ENCODE measurements at places on chromosomes 2 and 18. TPM values are rescaled to one million over a fixed set of nuclear protein-coding genes. Genes with fewer than 3 reads are reported as not detected.

Gene CREG2
- not detected for total RNA-seq

Gene BCL11A
- total RNA-seq = not detected

- H3K4me1 ChIP-seq = peaks cover 25% of the 10 kb centered on the region
- no peak within 1 kb of the TSS for H3K27ac ChIP-seq
- no peaks in the 10 kb centered on the region for H3K36me3 ChIP-seq
- DNase-seq = no peak
- peak within 1 kb of the TSS; percentile 40 for H3K4me3 ChIP-seq
These were observed at the start of gene IGFBP5 for GRCh38 chr2:216695401-216695821. TSS of gene IGFBP5 (minus strand) at chr2:216695549. CDS start at chr2:216694775, 774 bp downstream.

DNA sequence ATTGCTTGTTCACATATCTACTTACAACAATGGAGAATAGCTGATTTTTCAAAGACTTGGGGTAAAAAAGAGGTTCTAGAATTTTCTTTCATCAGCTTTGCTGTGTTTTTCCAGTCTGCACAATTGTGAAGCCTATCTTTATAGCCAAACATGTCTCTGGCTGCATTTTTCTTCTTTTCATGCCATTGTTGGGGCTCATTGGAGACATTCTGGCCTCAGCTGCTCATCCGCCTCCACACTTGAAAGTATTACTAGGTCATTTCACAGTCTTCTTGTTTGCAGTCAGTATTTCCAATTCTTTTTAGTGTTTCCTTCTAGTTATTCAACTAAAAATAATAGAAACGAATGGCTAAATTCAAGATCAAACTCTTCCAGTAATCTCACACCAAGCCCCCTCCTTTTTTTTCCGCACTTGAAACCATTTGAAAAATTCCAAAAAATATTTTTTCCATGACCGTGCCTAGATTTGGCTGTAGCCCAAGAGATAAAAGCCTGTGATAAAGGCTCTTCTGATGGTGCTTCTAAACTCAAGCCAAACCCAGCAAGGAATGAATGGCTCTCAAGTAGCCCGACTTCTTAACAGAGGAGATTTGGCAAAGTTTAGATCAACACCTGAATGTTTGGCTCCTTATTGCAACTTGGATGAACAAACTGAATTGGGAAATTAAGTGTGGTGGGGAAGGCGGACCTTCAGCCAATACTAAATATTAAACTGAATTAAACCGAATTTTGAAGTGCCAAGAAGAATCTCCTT is 103.4 kb downstream of the NRP2 start:
- peaks cover 4% of the 10 kb centered on the region for H3K4me1 ChIP-seq
- H3K4me3 ChIP-seq = no peak overlapping the region
- no peak for DNase-seq
- H3K27ac ChIP-seq = no peak overlapping the region
- H3K27me3 ChIP-seq = peaks cover 12% of the 10 kb centered on the region
- H3K36me3 ChIP-seq = no peaks in the 10 kb centered on the region

Gene CFAP53
- total RNA-seq = 0.26 TPM

Gene POTEE
- total RNA-seq = 0.57 TPM

DNA sequence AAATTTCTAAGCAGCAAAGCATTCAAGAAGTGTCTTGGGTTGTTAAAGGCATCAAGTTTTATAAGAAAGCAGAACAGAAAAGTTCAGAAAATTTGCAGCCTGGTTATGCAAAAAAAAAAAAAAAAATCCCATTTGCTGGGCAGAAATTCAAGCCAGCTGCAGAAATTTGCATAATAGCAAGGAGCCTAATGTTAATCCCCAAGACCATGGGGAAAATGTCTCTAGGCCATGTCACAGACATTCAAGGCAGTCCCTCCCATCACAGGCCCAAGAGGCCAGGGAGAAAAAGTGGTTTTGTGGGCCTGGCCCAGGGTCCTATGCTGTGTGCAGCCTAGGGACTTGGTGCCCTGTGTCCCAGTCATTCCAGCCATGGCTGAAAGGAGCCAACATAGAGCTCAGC is 269.0 kb upstream of the SLC39A10 start:
- DNase-seq = no peak
- H3K4me1 ChIP-seq = no peaks in the 10 kb centered on the region
- H3K36me3 ChIP-seq = peaks cover 2% of the 10 kb centered on the region
- no peak overlapping the region for H3K27ac ChIP-seq

Gene ACTG2
- total RNA-seq = not detected

DNA sequence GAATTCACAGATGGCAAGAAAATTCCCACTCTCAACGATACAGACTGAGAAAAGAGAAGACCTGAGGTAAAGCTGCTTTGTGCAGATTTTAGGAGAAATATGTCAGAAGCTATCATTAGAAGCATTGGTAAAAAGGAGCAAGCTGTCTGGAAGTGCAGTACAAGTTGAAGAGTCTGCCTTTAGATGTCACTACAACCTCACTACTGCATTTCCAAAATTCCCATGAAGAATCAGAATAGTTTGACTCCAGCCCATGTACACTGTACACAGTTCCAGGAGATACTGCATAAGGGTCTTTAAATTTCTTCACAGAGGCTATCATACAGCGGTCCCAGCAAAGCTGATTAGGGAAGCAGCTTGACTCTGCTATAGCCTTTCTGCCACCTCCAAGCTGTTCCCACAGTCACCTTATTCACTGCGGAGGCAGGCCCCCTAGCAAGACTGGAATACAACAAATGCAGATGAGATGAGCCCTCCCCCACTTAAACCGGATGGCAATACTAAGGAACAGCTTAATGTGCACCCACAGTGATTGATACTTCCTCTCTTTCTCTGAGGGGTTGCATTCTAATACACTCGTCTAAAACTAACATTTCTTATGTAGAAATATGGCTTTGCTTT is 527.4 kb downstream of the TMEM182 start:
- no peak overlapping the region for H3K4me3 ChIP-seq
- H3K27ac ChIP-seq = no peak overlapping the region
- no peaks in the 10 kb centered on the region for H3K4me1 ChIP-seq
- DNase-seq = no peak

DNA sequence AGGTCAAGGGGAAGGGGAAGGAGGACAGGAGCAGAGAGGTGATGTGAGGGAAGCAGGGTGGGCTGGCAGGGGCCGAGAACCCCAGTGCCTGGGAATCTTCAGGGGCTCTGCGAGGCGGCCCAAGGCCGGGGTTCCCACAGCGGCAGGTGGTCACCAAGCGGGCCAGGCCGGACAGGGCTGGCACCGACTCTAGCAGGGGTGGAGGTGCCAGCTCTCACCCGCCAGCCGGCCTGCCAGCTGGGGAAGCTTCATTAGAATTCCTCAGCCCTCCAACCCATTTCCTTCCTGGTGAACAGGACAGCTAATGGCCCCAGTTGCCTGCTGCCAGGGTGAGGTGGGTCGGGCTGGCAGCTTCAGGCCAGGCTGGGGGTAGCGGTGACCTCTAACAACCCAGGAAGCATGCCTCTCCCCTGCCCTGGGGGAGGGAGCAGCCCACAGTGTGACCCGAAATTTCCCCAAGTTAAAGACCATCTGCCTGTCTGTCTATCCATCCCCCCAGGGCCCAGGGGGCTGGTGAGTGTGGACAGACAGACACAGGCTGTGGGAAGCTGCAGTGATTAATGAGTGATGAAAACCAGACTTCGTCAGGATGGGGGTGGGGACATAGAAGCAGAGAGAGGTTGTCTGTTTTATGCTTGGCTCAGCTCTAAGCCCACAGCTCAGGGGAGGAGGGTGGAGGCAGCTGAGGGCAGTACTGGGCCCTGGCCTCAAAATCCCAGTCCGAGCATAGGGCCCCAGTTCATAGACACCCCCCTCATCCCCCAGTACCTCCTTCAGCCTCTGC is 144.1 kb downstream of the ZFP36L2 start:
- peaks cover 3% of the 10 kb centered on the region for H3K4me1 ChIP-seq
- H3K27me3 ChIP-seq = no peaks in the 10 kb centered on the region
- no peaks in the 10 kb centered on the region for H3K36me3 ChIP-seq
- no peak overlapping the region for H3K27ac ChIP-seq

Gene C2orf78
- total RNA-seq = not detected

GRCh38 chr2:10588931-10589330 is 100.8 kb downstream of the NOL10 start:
- no peak overlapping the region for H3K4me3 ChIP-seq
- no peaks in the 10 kb centered on the region for H3K4me1 ChIP-seq
- no peaks in the 10 kb centered on the region for H3K27me3 ChIP-seq
- DNase-seq = no peak
- H3K36me3 ChIP-seq = peaks cover 44% of the 10 kb centered on the region

- H3K36me3 ChIP-seq = peaks cover 86% of the 10 kb centered on the region
- no peak overlapping the region for H3K4me3 ChIP-seq
- H3K4me1 ChIP-seq = no peaks in the 10 kb centered on the region
These were observed 17.2 kb downstream of the LAPTM4A start for GRCh38 chr2:20034218-20034617.

Gene ATP8B1
- total RNA-seq = not detected

DNA sequence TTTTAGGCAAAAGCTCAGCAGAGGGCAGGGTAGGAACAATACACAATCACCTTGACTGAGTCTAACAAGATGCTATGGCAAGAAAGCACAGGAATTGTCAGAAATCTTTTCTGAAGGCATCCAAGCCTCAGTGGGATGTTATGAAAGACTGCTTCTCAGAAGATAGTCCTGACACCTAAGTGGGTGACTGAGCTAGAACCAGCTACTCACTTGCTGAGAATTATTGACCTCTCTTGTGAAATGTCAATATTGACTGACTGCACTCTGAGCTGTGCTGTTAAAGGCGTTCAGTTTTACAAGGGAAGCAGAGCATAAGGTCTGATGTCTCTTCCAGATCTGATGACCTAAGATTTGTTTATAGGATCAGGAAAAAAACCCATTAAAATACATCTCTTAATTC is 46.1 kb downstream of the TACR1 start:
- no peak overlapping the region for H3K27ac ChIP-seq
- no peaks in the 10 kb centered on the region for H3K4me1 ChIP-seq
- no peak for DNase-seq
- H3K4me3 ChIP-seq = no peak overlapping the region
- no peaks in the 10 kb centered on the region for H3K27me3 ChIP-seq

- peaks cover 66% of the 10 kb centered on the region for H3K4me1 ChIP-seq
- H3K36me3 ChIP-seq = peaks cover 8% of the 10 kb centered on the region
These were observed 45.5 kb downstream of the PPP3R1 start for GRCh38 chr2:68206793-68207192.

DNA sequence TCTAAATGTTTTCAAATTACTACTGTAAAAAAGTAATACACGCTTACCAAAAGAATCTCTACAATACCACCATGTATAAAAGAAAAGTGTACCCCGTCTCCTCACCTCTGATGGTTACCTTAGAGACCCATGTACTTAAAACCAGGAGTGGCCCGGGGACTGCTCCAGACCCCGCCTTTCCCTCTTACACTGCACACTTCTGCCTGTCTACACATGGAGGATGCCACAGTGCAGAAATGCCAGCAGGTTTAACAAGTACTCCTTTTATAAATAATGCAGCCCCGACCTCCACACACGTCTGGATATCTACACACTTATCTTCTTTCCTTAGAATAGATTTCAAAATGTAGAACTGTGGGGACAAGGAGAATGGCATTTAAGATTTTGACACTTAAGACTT is 5.3 kb downstream of the HDAC4 start:
- no peak overlapping the region for H3K27ac ChIP-seq
- H3K27me3 ChIP-seq = no peaks in the 10 kb centered on the region
- peak; percentile 2 for DNase-seq
- peaks cover 2% of the 10 kb centered on the region for H3K36me3 ChIP-seq
- no peak overlapping the region for H3K4me3 ChIP-seq
- peaks cover 28% of the 10 kb centered on the region for H3K4me1 ChIP-seq

GRCh38 chr2:241198381-241199279 is 10.2 kb downstream of the ANO7 start:
- no peak for DNase-seq
- H3K4me3 ChIP-seq = no peak overlapping the region
- no peaks in the 10 kb centered on the region for H3K27me3 ChIP-seq
- no peak overlapping the region for H3K27ac ChIP-seq
- H3K4me1 ChIP-seq = no peaks in the 10 kb centered on the region

GRCh38 chr2:42874949-42875801 is 82.8 kb upstream of the HAAO start:
- peaks cover 19% of the 10 kb centered on the region for H3K4me1 ChIP-seq
- H3K27me3 ChIP-seq = no peaks in the 10 kb centered on the region
- DNase-seq = no peak

GRCh38 chr18:42814618-42815017 is 300.9 kb downstream of the RIT2 start:
- no peaks in the 10 kb centered on the region for H3K36me3 ChIP-seq
- H3K4me3 ChIP-seq = no peak overlapping the region
- no peak overlapping the region for H3K27ac ChIP-seq

Gene LRRTM4
- total RNA-seq = not detected

DNA sequence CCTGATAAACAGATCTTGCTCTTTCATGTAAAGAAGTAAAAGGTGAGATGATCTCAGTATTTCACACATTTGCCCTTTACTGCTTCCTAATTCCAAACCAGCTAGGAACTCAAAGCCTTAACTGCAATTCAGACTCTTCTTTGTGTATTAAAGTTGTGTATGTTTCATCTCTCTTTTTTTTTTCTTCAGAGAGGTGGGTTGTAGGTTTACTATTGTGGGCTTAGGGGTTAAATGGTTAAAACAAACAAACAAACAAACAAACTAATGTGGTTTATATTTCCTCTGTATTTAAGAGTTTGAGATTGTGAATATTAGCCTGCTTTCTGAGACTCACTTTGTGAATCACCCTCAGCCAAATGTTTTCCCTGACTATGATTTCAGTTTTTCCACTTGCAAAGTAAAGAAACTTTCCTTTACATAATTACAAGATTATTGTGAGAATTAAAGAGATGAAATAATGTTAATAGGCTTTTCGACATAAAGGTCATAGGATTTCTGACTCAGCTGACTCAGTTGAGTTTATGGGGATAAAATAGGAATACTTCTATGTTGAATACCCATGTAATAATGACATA is 2.8 kb downstream of the GULP1 start:
- H3K4me1 ChIP-seq = peaks cover 5% of the 10 kb centered on the region
- H3K27me3 ChIP-seq = peaks cover 35% of the 10 kb centered on the region
- no peak overlapping the region for H3K27ac ChIP-seq
- DNase-seq = no peak
- no peaks in the 10 kb centered on the region for H3K36me3 ChIP-seq
- no peak overlapping the region for H3K4me3 ChIP-seq

DNA sequence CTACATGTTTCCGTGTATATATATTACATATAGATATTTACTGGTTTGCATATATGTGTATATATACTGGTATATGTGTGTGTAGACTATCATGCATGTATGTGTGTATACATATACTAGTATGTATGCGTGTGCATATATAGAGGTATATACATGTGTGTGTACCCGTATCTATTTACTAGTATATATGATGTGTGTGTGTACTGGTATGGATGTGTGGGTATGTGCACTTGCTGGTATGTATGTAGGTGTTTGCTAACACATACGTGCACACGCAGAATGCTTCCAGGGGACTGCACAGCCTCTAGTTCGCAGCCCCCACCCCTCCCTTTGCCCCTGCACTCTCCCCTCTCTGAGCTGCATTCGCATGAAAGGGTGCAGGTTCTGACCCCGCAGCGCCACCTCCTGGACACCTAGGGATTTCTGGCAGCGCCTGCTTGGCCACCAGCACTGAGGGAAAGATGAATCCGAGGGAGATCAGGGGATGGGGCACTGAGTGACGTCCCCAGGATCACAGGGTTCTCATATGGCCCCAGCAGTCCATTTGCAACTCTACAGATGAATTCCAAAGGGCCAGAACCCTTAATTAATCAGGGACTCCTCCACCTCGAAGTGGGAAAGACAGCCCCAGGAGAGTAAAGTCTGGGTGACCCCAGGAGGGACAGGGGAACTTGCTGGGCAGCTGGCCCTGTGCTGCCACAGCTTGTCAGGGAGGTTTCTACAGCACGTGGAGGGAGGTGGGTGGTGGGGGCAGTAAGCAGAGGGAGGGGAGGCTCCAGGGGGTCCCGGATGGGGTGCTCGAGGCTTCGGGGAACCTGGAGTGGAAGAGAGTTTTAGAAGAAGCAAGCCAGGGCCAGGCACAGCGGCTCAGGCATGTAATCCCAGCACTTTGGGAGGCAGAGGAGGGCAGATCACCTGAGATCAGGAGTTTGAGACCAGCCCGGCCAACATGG is 66.8 kb upstream of the ASAP2 start:
- no peak overlapping the region for H3K27ac ChIP-seq
- peak; percentile 81 for DNase-seq
- peaks cover 7% of the 10 kb centered on the region for H3K27me3 ChIP-seq
- no peaks in the 10 kb centered on the region for H3K4me1 ChIP-seq

Data from activated CD4-positive, alpha-beta memory T cell treated with anti-CD3 and anti-CD28 coated beads for 36 hours (primary cell).